NCI-H1930 (cell line): ENCODE measurements at places on chromosomes 12 and 14.

DNA sequence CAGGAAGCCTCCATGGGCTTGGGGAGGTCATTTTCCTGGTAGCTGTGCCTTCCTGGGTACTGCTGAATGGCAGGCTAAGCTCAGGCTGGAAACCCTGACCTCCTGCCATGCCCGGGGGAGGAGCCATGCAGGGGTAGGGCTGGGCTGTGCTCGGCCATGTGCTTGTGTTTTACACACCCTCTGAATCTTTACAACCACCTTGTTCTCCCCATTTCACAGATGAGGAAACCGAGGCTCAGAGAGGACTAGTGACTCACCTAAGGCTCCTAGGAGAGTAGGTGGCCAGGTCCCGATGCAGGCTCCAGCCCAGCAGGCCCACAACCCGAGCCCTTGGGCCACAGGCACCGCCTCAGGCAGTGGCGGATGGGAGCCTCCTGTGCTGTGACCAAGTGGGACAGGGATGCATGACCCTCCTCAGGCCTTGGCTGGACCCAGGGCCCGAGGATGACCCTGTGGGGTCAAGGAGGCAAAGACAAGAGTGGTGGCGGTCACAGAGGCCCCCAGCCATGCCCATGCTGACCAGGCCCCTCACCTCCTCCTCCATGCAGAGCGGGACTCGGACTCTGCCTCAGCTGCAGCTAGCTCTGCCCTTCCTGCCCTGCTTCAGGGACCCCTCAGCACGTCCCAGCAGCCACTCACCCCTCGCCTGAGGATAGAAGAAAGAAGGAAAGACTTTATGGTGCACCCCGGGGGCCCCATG is 136.1 kb downstream of the CALM1 start:
- DNase-seq, result no peak

DNA sequence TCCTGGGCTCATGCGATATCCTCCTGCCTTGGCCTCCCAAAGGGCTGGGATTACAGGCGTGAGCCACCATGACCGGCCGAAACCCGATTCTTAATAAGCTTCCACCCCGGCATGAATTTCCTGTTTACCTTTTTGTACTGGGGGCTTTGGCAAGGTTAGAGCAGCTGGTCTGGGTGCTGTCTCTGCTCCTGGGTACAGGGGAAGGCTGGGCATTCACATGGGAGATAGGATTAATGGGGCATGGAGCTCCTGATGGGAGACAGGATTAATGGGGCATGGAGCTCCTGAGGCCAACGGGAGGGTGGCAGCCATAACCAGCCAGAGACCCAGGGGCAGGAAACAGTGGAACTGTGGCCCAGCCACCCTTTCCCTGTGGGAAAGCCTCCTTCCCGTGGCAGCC is 69.5 kb upstream of the DICER1 start:
- DNase-seq, result no peak

GRCh38 chr14:104274806-104275205 is 136.4 kb downstream of the KIF26A start:
- DNase-seq, result no peak

DNA sequence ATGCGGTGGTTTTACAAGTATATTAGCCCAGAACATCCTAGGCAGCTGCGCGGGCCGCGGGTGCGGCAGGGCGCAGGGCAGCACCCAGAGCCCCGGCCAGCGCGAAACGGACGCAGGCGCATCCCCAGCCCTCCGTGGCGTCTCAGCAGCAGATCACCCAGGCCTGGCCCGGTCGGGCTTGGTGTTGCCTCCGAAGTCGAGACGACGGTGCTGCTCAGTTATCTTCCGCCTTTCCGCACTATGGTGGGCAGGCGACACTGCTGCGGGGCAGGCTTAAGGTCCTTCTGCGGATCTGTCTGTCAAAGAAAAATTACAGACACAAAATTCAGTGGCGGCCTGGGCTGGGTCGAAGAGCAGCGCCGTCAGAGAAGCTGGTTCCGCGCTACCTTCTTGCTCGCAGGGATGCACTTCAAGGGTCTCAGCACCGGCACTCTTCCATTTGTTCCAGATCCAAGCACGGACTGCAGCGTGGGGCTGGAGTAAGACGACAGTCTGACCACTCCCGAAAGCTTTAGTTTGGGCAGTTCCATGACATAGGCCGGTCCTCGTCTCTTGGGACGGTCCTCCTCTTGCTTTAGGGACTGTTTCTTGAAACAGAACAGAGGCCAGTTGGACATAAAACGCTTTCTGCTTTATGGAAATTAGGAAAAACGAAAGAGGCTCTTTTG is 75.8 kb downstream of the MOK start:
- no peak for DNase-seq

DNA sequence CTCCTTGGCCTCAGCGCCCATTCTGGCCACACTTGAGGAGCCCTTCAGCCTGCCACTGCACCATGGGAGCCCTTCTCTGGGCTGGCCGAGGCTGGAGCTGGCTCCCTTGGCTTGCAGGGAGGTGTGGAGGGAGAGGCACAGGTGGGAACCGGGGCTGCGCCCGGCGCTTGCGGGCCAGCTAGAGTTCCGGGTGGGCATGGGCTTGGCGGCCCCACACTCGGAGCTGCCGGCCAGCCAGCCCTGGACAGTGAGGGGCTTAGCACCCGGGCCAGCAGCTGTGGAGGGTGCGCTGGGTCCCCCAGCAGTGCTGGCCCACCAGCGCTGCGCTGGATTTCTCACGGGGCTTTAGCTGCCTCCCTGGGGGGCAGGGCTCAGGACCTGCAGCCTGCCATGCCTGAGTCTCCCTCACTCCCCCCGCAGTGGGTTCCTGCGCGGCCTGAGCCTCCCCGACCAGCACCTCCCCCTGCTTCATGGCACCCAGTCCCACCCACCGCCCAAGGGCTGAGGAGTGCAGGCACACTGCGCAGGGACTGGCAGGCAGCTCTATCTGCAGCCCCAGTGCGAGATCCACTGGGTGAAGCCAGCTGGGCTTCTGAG is 28.0 kb downstream of the TMEM117 start:
- DNase-seq, result no peak

DNA sequence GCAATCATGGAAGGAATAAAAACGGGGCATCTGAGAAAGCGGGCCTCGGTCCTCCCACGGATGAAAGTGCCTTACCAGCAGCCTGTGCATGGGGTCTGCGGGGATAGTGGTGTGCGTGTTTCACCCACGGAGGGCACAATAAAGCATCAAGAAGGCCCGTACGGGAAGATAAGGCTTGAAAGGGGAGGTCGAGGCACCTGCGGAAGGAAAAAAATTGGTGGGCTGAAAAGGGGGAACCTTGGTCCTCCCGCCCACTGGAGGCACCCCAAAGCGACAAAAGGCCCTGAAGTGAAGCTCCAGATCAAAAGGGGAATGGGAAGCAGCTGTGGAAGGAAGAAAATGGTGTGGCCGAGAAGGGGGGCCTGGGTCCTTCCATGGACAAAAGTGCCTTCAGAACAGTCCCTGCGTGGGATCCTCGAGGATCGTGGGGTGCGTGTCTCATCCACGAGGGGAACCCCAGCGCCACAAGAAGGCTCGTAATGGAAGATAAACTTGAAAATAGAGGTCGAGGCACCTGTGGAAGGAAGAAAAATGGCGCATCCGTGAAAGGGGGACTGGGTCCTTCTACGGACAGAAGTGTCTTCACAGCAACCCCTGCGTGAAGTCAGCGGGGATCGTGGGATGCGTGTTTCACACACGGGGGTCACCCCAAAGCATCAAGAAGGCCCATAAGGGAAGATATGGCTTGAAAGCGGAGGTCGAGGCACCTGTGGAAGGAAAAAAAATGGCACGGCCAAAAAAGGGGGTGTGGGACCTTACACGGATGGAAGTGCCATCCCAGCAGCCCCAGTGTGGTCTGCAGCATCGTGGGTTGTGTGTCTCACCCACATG is 276.9 kb downstream of the ALG10 start:
- DNase-seq, result no peak

DNA sequence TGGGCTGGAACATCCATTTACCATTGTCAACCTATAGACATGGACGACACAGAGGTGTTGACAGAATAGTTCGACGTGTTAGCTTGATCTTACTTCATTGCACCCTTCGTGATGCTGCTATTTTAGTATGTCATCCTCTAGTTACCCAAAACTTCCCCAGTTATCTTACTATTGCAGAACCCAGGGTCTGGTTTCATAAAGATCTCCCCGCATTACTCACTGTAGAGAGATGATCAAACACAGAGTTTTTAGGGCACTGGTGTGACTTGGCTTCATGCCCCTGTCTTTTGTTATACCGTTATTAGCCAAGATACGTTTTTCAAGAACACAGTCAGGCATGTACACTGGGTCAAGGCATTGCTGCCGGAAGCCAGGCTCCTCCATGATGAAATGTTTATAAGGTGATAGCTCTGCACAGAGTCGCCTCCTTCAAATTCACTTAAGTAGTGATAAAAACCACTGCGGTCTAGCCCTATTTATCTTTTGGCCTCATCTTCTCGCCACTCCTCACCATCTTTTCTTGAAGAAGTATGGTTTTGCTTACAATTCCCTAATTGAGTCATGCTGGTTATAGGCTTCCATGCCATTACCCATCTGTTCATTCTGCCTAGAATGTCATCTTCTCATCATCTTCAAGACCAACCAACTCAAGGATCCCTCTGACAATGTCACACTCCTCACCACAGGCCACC is 1127.9 kb downstream of the VRK1 start:
- no peak for DNase-seq

DNA sequence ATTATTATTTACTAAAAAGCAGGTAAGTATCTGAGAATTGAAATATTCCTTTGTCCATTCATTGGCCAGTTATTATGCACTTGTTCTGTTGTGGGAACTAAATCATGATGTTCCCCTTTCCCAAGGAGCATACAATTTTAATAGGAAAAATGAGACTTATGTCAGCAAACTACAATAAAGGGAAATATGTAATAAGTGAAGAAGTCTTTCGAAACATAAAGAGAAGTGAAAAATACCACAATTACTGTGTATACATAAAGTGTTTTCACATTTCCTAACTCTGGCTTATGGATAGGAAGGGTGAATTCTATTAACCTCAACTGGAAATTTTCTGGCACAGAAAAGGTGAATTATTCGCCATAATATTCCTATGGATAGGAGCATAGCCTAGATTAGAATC is 78.4 kb upstream of the DNM1L start:
- DNase-seq, result no peak

- no peak for DNase-seq
These were observed 519 bp downstream of the MORN3 start for GRCh38 chr12:121668750-121669520.
